ENCODE measurements at places on chromosomes 2 and 18.

GRCh38 chr2:69231612-69232277 lies 155.3 kb downstream of the GFPT1 start:
- DNase-seq: no peak

DNA sequence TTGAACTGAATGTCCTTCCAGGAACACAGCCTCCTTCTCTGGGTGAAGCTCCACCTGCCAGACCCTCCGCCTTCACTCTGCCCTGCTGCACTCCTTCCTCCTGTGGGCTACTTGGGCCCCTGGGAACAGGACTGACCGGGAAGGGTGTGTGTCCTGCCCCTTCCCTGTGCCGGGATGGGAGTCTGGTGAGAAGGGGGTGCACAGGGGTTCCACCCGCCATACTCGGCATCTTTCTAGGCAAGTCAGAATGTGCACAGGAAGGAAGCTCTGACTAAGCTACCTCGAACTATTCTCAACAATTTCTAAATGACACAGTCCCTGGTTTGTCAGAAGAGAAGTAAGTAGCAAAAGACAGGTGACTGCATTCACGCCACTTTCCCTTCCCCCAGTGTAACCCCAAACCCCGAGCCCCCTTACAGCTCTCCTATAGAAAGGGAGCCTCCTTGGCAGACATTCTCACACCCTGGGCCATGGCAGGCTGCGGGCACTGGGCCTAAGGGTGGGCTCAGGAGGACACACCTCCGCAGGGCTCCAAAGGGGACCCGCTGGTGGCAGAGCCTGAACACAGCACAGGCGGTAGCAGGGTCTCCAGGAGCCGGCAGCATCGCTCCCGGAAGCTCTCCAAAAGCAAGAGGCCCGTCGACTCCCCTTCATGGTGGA lies 184.1 kb downstream of the HDAC4 start:
- no peak for DNase-seq

GRCh38 chr2:33247365-33247764 lies 229.1 kb upstream of the RASGRP3 start:
- no peak for DNase-seq

DNA sequence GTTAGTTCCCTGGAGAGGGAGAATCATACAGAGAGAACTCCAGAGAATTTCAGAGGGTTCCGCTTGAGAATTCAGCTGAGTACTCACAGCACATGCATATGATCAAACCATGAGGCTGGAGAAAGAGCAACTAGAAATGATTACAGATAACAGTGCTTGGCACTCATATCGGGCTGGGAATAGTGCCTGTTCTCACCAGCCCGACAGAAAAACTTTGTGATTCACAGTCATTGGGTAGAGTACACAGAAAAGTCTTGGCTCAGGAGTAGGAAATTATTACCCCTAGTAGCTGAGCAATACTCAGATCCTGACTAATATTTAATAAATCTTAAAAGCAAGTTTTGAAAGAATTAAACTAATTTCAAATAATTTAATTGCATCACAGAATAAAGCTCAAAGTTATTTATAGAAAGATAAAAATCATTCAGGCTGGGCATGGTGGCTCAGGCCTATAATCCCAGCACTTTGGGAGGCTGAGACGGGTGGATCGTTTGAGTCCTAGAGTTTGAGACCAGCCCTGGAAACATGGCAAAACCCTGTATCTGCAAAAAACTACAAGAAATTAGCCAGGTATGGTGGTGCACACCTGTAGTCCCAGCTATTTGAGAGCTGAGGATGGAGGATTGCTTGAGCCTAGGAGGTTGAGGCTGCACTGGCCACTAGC lies 6.8 kb downstream of the WDPCP start:
- DNase-seq: no peak

DNA sequence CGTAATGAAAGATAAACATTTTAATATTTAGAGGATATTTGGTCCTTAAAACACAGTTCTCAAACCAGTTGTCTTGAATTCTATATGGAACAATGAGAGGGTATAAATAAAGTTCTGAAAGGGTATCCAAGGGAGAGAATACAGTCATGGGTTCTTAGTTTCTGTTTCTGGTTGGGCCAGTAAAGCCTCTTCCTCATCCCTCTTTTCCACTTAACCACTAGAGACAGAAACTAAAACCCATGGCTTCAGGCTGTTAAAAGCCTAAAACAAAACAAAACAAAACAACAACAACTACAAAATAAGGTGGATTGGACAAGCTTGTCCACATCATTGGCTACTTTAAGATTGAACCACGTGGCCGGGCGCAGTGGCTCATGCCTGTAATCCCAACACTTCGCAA lies 18.8 kb downstream of the COQ10B start:
- DNase-seq: no peak

DNA sequence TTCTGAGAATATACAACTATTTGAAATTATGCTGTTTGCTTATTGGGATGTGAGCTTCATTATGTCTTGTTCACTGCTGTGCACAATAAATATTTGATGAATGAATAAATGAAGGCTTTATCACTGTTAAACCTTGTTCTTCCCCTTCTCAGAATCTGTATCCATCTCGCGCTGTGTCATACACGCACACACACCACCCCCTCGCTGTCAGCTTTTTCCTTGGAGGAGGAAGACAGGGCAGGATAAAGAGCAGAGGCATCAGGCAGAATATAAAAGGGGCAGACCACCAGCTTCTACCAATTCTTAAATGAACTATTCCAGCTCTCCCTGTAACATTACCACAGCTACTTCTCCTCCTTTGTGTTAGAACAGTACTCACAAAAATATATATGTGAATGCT lies 75.0 kb downstream of the CD226 start:
- no peak for DNase-seq

DNA sequence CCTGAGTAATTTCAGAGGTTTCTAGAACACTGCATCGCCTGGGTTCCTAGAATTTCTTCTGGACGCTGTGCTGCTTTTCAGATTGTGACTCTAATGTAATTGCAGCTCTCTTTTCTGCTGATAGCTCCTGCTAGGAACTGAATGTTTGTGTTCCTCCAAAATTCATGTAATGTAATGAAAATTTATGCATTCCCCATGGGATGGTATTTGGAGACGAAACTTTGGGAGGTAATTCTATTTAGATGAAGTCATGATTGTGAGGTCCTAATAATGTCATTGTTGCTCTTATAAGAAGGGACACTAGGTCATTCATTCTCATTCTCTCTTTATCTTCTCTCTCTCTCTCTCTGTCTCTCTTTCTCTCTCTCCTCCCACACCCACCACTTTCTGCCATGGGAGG lies 223.9 kb upstream of the DOK6 start:
- no peak for DNase-seq

- DNase-seq: no peak
Observed at GRCh38 chr2:168713325-168713724, 89.1 kb upstream of the NOSTRIN start.

DNA sequence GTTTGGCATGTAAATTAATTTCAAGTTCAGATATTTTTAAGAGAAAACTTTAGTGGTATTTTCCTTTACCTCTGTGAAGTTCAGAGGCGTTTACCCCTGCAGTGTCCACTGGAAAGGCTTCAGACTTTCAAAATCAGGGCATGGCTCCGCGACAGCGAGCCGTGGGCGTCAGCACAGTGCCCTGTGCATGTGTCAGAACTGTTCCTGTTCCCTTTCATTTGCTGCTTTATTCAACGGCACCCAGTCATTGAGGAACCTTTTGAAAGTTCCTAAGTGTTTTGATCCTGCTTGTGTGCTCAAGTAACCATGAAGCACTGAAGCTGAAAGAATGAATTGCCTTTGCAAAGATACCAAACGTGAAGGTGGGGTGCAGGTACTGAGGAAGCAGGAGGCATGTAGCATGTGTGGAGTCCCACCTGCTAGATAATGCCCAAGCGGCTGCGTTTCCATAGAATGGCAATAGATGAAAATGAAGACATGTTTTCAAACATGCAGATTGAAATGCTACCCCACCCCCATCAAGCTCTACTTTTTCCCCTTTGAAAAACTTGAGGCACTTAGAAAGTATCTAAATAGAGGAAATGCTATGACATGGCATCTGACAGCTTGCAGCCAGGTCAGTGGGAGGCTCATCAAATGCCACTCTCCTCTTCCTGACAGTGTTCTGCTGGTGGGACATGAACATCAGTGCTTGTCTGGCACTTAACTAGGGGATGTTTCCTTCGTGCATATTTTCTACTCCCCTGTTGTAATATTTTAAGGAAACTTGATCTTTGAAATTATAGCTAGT lies 148.6 kb downstream of the ZNF236 start:
- DNase-seq: no peak

- no peak for DNase-seq
Observed at GRCh38 chr2:176845718-176846117, 366.9 kb upstream of the HNRNPA3 start.

DNA sequence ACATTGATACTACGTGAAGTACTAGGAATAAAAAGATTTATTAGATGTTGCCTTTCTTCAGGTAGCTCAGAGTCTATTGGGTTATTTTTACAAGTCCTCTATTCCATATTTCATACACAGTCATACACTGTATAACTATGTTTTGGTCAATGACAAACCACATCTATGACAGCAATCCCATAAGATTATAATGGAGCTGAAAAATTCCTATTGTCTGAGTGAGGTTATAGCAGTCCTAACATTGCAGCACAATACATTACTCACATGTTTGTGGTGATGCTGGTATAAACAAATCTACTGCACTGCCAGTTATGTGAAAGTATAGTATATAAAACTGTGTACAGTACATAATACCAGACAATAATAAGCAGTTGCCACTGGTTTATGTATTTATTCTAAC lies 595.1 kb downstream of the MBD2 start:
- no peak for DNase-seq

DNA sequence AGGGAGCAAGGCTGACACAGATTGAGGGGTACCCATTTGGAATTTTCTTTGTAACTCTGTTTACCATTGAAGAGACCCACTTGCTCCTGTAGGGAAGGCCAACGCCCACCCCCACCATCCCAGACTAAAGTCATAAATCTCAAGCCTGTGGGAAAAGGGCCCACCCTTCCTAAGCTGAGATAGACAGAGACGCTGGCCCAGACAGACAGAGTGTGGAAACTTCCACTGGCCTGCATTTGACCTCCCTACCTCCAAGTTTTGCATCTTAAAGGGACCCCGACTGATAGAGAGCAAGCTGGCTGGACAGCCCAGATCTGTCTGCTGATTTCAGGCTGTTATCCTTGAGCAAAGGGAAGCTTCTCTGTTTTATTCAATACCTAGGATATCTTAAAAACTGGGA lies 48.2 kb upstream of the SLC14A2 start:
- no peak for DNase-seq

DNA sequence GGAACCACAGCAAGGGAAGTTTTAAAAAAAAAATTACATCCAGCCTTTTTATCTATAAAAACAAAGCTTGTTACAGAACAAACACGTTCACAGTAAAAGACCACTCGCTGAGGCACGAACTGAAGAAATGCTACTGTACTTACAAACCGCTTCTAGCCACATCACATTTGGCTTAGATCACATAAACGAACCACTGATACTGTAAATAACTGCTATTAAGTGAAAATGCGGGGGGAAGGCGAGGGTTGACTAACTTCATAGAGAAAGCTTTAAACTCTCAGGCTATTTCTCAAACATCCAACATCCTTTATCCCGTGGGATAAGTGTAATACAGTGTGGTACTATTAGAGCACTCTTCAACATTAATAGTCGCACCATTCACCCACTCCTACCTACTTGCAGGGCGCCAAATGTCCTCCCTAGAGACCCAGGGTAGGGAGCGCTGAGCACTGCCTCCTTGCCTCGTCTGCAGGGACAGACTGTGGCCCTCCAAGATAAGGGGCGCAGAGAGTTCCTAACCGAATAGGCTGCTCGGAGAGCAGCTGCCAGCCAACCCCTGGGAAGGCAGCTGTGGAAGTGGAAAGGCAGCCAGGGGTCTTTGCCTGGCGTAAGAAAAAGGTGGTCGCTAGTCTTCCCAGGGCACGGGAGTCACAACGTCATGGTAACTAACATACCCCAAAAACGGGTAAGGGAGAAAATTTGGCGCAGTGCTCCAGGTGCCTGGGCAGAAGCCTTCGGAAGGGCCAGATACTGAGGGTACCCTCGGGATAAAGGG lies 854 bp downstream of the GPR155 start:
- peak; percentile 17 for DNase-seq

GRCh38 chr2:219875036-219875435 lies 247.6 kb downstream of the SLC4A3 start:
- DNase-seq: no peak

- DNase-seq: no peak
Observed at GRCh38 chr2:215465256-215465655, 29.4 kb upstream of the FN1 start.

- DNase-seq: no peak
Observed at GRCh38 chr2:204550751-204551511, 5.7 kb downstream of the PARD3B start.

DNA sequence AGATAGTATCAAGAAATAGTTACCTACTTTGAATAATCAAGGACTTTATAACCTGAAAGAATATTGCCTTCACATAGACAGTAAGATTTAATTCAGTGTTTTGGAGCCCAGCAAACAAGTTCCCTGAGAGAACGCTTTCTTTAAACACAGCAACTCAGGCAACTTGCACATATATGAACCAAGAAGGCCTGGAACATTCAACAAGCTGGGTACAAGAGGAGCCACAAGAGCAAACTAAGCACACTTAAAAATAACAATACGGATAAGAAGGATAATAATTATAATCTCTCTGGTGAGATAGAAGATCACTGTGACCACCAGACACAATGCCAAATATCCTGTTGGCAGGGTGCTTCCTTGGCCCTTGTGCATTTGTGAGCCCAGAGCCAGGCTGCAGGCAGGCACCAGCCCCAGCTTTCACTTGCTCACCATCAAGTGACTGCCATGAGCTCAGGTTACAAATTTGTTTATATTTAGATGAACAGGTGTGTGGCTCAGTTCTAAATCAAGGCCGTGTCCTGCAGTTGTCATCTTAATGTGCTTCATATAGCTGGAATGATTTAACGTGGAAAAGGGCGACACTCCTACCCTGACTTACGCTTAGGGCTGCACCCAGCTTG lies 446.6 kb downstream of the IRS1 start:
- DNase-seq: no peak

DNA sequence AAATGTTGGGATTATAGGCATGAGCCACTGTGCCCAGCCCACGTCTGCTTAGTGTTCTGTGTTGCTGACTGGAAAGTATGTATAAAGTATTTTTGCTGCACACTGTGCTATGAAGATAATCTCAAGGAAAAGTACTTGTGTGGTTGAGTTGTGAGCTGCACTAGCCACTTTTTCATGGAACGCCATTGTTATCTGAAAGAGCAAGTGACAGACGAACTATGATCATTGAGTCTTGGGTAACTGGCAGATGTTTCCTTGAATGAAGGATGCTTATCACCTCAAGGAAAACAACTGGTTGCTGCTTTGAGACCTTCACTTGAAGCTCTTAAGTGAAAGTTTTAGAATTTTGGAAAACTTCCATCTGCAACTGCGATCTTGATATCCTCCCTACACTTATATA lies 82.2 kb upstream of the KCTD1 start:
- DNase-seq: no peak

GRCh38 chr2:102660070-102660469 lies 40.7 kb downstream of the SLC9A2 start:
- DNase-seq: no peak
